Cardiac muscle cell (in vitro differentiated cells and primary cell): ENCODE measurements at places on chromosomes 16 and 17. TPM values are rescaled to one million over a fixed set of nuclear protein-coding genes. Genes with fewer than 3 reads are reported as not detected.

SNX20 gene
- total RNA-seq = not detected in 2 replicates

KRT24 gene
- not detected in 2 replicates for total RNA-seq

ZG16 gene
- not detected in 2 replicates for total RNA-seq

DNA sequence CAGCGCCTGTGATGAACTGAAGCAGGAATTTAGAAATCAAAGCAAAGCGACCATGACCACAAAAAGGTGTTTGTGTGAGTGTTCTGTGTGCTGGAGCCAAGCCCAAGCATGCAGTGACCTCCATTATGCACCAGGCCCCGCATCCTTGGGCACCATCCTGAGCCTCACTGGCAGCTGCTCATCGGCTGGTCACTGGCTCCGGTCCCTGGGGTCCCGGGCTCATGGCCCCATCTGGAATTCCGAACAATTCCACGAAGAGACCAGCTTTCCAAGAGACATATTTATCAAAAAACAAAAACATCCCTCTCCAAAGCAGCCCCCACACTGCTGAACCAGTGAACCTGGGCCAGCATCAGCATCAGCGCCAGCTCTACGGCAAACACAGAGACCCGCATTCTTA, 15.2 kb upstream of the ZNF469 start:
- H3K4me3 ChIP-seq = no peak overlapping the region
- H3K27me3 ChIP-seq = no peaks in the 10 kb centered on the region
- DNase-seq = no peak
- H3K36me3 ChIP-seq = no peaks in the 10 kb centered on the region
- no peaks in the 10 kb centered on the region for H3K4me1 ChIP-seq

DNA sequence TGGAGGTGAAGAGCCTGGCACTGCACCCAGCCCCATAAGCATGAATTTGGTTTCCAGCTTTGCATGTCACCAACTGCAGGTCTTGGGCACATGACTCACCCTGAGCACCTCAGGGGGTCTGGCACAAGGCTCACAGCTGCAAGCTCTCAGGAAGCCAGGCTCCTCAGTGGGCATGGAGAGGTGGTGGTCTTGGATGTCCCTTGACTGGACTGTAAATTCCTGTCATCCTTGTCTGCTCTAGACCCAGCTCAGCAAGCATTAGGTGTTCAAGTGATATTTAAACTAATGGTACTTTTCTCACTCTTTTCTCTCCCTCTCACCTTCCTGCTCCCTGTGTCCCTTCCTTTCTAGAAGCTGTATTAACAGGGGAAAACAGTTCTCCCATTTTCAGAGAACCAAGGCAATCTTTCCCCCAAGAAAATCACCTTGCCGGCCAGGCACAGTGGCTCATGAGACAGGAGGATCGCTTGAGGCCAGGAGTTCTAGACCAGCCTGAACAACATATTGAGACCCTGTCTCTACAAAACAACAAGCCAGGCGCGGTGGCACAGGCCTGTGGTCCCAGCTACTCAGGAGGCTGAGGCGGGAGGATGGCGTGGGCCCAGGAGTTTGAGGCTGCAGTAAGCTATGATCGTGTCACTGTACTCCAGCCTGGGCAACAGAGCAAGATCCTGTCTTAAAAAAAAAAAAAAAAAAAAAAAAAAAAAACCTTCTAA, 5.1 kb upstream of the KIFC3 start:
- DNase-seq = no peak
- no peaks in the 10 kb centered on the region for H3K27me3 ChIP-seq
- H3K27ac ChIP-seq = no peak overlapping the region
- no peak overlapping the region for H3K4me3 ChIP-seq

DNA sequence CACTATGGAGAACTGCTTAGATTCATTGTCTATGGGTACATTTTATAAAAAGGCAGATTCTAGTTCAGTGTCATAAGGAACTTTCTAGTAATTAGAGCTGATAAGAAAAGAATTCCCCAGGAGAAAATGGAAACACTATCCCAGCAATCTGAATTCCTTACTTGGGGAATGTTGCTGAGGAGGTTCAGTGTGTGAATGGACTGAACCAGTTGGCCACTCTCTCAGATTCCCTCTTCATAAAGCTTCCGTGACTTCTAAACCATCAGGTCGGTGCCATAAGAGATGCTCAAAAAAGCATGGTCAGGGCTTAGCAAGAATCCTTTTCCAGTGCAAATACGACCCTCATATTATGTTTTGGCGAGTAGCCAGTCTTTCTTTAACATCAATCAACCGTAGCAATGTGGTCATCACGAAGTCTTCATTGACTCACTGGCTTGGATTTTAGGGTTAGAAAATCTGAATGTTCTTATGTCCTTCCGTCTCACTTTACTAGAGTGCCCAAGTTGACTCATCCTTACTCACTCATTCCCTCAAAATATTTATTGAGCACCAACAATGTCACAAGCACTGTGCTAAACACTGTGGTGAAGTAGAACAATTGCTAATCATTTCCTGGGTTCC, 102.7 kb upstream of the HLF start:
- H3K27ac ChIP-seq = no peak overlapping the region
- no peak overlapping the region for H3K4me3 ChIP-seq
- H3K27me3 ChIP-seq = no peaks in the 10 kb centered on the region
- H3K4me1 ChIP-seq = peaks cover 6% of the 10 kb centered on the region

GRCh38 chr17:13594310-13594709, 7.4 kb downstream of the HS3ST3A1 start:
- H3K36me3 ChIP-seq = no peaks in the 10 kb centered on the region
- DNase-seq = no peak
- H3K4me1 ChIP-seq = peaks cover 33% of the 10 kb centered on the region
- no peak overlapping the region for H3K4me3 ChIP-seq
- H3K27ac ChIP-seq = no peak overlapping the region
- no peaks in the 10 kb centered on the region for H3K27me3 ChIP-seq

DNA sequence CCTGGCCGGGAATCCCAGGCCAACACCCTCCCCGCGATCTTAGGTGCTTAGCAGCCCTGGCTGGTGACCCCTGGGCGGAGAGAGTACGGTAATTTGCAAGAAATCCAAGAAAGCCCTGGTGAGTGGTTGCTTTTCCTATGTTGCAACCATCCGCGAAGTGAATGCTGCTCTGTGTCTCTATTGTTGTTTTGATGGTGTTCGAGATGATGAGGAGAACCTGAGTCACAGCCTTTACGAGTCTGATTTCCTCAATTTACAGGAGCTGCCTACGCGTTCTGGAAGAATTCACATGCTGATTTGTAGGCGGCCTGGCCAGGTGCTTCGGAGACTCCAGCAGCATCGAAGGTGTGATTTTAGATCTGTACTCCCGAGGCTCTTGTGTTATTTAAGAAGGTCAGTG, 63.3 kb downstream of the TMEM235 start:
- H3K27ac ChIP-seq = no peak overlapping the region
- no peaks in the 10 kb centered on the region for H3K27me3 ChIP-seq
- no peaks in the 10 kb centered on the region for H3K4me1 ChIP-seq

DNA sequence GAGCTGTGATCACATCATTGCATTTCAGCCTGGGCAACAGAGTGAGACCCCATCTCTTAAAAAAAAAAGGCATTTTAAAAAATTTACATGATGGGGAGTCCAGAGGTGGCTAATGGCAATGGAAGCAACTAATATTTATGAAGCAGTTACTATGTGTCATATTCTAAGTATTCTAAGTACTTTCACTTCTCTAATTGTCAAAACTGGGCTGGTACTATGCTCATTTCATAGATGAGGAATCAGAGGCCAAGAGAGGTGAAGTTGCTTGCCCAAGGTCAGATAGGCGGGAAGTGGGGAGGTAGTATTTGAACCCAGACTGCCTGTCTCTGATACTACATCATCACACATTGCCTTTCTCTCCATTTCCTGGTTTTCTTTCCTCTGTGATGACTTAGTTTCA, 50.7 kb downstream of the SLC5A11 start:
- no peaks in the 10 kb centered on the region for H3K36me3 ChIP-seq
- H3K4me3 ChIP-seq = no peak overlapping the region
- DNase-seq = no peak

- no peaks in the 10 kb centered on the region for H3K36me3 ChIP-seq
- H3K27me3 ChIP-seq = peaks cover 4% of the 10 kb centered on the region
- no peak overlapping the region for H3K27ac ChIP-seq
- peaks cover 33% of the 10 kb centered on the region for H3K4me1 ChIP-seq
- DNase-seq = no peak
Measured at GRCh38 chr16:79592186-79592585, 8.4 kb downstream of the MAF start.

DNA sequence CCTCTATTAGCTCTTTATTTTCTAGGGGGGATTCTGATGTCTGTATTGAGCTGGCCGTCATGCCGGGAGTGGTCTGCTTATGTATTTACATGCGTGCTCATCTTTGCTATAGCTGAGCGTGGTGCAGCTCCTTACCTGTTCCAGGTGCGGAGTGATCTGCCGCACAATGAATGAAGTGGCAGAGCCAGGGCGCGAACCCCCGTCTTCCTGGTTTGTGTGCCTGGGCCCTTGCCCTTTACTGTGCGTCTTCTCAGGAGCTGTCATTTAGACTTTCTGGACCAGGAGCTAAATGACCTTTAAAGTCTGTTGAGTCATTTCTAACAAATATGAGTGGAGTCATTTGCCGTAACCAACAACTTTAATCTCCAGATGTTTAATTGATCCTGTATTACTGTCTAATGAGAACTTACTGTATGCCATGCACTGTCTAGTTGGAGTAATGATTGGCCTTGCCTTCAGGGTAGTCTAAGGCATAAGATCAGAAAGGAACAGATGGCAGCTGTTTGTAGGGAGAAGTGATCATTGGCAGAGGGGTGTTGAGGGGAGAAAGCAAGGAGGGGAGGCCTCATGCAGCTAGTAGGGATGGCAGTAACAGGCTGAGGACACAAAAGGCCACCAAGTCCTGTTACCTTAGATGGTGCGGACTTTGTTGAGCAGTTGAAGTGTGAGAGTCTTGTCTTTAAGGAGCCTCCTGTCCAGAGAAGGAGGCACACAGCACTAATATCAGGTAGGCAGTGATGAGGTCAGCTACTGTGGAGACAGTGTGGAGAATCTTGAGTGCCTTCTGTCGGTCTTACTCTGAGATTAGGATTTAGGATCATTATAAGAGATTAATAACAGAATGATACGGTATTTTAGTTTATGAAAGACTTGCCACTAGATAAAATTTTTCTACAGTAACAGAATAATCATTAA, 53.9 kb downstream of the USP10 start:
- no peak overlapping the region for H3K27ac ChIP-seq
- H3K36me3 ChIP-seq = no peaks in the 10 kb centered on the region
- peaks cover 9% of the 10 kb centered on the region for H3K4me1 ChIP-seq
- no peaks in the 10 kb centered on the region for H3K27me3 ChIP-seq

DNA sequence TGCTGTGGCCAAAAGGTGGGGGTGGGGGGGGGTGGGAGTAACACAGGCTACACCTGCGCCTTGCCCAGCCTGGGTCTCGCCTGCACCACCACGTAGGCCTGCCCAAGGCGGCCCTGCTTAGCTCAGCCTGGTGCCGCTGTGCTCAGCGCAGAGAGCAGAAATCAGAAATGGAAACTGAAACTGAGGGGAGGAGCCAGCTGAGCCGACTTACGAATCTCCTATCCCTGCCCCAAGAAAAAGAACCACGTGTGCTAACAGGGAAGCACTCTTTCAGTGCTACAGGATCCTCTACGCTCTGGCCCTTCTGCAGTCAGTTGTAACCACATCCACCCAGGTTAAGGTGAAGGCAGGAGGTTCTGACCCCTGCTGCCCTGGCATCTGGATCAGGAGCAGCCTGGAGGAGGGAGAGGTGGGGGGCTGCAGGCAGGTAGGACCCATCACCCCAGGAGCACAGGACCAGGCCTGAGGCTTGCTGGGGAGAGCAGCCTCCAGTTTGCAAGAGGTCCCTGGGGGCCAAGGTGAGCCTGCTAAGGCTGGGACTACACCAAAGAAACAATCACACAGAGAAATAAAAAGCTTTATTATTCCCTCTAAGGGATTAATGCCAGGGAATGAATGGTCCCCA, at the start of gene DHX58:
DHX58 (minus strand) TSS at position 163 of the 625 bp plus-strand sequence. CDS start 822 bp downstream, outside the sequence.
- H3K4me1 ChIP-seq = no peaks in the 10 kb centered on the region
- no peak within 1 kb of the TSS for H3K27ac ChIP-seq
- peak; percentile 88 for DNase-seq
- no peaks in the 10 kb centered on the region for H3K27me3 ChIP-seq

- H3K4me1 ChIP-seq = peaks cover 6% of the 10 kb centered on the region
- no peak for DNase-seq
- no peaks in the 10 kb centered on the region for H3K36me3 ChIP-seq
- H3K27me3 ChIP-seq = no peaks in the 10 kb centered on the region
Measured at GRCh38 chr17:10792151-10792550, 11.7 kb downstream of the TMEM238L start.

- no peak overlapping the region for H3K4me3 ChIP-seq
- DNase-seq = no peak
- H3K36me3 ChIP-seq = no peaks in the 10 kb centered on the region
Measured at GRCh38 chr16:48681520-48681919, 71.5 kb upstream of the N4BP1 start.

- no peaks in the 10 kb centered on the region for H3K36me3 ChIP-seq
- H3K27ac ChIP-seq = no peak overlapping the region
- DNase-seq = no peak
- no peak overlapping the region for H3K4me3 ChIP-seq
Measured at GRCh38 chr17:52148969-52149351, 9.6 kb downstream of the CA10 start.

GRCh38 chr17:17606416-17607000, 15.0 kb upstream of the PEMT start:
- DNase-seq = peak; percentile 39
- peak overlapping the region; percentile 93 for H3K27ac ChIP-seq
- H3K4me1 ChIP-seq = peaks cover 32% of the 10 kb centered on the region

GRCh38 chr16:78045865-78046581, 23.7 kb downstream of the CLEC3A start:
- no peaks in the 10 kb centered on the region for H3K4me1 ChIP-seq
- H3K36me3 ChIP-seq = no peaks in the 10 kb centered on the region
- H3K27me3 ChIP-seq = peaks cover 44% of the 10 kb centered on the region

DNA sequence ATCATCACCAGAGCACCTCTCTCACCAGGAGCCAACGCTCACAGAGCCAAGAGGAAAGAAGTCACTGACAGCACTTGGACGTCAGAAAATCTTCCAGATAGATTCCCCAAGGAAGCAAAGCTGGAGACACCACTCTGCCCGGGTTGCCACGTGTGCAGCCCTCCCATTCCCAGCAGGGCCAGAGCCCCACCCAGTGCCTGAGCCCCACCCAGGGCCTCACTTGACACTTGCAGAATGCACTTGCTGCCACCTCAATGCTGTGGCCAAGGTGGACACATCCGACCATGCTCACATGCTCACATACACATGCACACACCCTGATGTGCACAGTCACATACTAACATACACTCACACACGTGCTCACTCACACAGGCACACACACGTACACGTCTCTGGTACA, 240.7 kb downstream of the RBFOX3 start:
- peaks cover 8% of the 10 kb centered on the region for H3K27me3 ChIP-seq
- H3K36me3 ChIP-seq = no peaks in the 10 kb centered on the region
- DNase-seq = no peak
- no peak overlapping the region for H3K27ac ChIP-seq
- peaks cover 5% of the 10 kb centered on the region for H3K4me1 ChIP-seq

GRCh38 chr16:12345349-12345748, 368.8 kb downstream of the SNX29 start:
- DNase-seq = no peak
- H3K27ac ChIP-seq = no peak overlapping the region
